IPS DF 6.9 (cell line): ENCODE measurements at places on chromosomes 3 and 15.

DNA sequence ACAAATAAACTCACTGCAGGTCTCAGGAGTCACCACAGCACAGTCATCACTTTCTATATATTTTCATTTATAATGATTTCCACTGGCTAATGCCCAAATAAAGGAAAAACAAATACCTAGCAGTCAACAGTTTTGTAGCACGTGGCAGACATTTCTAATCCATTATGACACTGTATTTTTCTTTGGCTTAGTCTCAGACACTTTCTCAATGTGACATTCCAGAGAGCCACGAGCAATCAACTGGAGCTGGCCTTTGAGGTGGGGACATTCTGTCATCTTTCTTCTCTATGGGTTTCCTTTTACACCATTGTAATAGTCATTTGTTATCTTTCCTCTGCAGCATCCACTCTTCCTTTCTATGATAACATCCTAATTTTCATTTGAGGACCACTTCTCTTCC, 119.7 kb downstream of the WNT5A start:
- no peak for DNase-seq

GRCh38 chr15:47422881-47423665, 294.2 kb upstream of the SEMA6D start:
- DNase-seq = no peak

DNA sequence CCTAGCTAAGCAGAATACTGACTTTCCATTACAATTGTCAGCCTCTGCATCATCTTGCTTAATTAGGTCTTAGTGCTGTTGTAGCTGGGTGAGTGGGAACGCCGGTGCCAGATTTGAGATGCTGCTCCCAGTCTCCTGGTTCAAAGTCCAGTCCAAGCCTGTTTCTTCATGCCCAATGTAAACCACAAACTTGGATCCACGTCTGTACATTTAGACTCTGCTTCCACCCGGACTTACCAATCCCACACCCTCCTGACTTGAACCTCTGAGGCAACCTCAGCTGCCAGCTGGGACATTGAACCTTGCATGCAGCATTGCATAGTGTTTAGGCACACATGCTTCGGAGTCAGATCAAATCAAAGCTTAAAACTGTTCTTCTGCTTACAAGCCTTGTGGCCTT, 43.0 kb downstream of the BCL2L10 start:
- no peak for DNase-seq

DNA sequence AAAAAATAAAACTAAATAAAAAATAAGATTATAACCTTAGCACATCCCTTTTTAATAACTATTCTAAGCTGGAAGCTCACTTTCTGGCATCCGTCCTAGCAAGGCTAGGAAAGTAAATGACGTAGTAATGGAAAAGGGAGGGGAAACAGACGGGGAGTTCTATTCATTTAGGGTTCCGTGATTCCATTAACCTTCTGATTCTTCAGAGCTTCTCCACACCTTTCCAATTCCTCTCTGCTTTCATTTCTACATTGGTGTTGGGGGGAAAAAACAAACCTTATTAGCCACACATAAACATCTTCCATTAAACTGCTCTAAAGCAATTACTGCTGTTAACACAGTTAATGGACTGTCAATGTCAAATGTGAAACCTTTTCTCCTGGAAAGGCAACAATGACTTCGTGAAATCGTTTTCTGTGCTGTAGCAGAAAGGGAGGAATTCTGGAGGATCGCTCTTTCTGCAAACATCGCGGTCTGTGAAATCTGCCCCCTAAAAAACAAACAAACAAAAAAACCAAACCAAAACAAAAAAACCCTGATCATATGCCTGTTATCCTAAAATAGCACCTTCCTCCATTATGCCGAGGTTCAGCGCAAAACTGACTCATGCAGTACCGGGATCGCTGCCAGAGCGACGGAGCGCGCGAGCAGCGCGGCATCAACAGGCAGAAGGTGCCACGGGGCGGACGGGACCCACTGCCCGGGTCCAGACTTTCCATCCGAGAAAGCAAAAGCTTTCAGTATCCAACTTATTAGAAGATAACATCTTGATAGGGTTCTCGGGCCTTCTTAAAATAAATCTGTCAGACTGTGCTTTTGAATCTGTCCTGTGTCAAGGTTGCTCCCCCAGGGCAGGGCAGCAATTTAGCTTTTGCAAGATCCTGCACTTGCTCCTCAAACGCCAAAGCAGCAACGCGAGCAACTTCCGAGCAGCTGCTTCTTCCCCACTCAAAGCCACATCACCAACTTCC, 156.2 kb downstream of the FGF12 start:
- no peak for DNase-seq
